ENCODE measurements at places on chromosomes 7 and 10.

DNA sequence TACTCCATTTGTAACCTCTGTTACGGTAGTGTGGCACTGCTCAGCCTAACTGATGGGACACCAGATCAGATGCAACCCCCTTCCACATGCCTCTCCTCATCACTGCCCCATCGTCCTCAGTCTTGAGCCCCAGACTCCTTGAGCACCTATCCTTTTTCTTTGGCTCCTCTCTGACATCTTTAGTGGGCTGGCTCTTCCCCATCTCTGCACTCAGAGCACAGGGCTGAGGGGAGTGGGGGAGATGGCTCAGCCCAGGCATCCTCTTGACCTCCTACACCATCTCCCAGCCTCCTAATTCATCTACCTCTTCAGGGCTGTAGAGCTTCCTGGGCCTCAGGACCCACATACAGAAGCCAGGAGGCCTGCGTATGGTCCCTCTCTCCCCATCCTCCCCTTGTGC is 1.5 kb upstream of the POLM start:
- DNase-seq, result no peak

DNA sequence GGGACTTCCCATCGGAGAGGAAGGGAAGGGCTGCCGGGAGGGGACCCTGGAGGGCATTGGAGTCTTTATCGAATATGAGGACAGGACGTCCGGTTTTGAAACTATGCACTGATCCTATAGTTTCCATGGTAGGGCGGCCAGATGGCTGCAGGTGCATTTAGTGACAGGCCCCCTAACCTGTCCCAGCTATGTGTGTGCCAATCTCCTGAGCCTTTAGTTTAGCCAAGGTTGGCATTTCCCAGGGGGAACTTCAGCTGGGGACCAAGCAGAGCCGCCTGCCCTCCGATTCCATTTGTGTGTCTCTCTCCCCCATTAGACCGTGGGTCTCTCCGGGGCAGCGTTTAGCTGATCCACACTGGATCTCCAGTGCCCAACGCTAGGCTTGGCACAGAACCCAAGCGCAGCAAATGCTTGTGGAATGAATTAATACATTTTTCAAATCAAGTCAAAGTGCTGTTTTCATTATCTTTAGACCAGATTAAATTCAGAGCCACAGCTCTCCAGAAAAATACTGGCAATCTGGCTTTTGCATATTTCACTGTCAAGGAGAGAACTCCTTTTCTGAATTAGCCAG is 19.9 kb downstream of the TMEM270 start:
- DNase-seq, result no peak

GRCh38 chr10:89785095-89785494 is 83.7 kb downstream of the KIF20B start:
- no peak for DNase-seq

GRCh38 chr7:138001529-138002095 is at the start of gene CREB3L2:
Gene CREB3L2, minus strand, starts transcription at chr7:138002086. Its CDS starts 381 bp downstream, at chr7:138001705.
- peak; percentile 59 for DNase-seq

DNA sequence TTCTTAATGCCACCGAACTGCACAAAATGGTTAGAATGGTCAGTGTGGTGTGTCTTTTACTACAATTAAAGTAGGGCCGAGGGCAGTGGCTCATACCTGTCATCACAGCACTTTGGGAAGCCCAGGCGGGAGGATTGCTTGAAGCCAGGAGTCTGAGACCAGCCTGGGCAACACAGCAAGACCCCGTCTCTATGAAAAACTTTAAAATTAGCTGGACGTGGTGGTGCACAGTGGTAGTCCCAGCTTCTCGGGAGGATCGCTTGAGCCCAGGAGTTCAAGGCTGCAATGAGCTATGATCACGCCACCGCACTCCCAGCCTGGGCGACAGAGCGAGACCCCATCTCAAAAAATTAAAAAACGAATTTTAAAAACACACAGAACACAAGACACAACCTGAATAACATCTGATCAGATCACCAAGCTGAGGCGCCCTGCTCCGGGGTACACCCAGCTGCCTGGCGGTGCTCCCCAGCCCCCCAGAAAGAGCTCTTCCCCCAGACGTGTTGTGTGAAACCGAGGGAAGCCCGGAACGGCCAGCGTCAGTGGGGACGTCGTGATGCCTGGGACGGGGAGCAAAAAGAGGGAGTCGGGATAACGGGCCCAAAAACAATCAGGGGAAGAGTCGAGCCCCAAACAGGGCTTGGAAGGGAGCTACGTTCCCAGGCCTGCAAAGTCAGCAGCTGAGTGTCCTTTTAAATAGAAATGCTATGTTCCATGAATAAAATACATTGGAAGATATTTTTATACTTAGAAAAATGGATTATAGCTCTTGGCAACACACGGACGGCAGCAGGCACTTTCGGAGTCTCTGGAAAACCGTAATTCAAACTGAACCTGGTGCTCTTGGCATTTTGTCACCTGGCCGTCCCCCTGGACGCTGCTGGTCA is 80.7 kb upstream of the PDGFA start:
- DNase-seq, result no peak

GRCh38 chr7:22378199-22378980 is 21.4 kb upstream of the RAPGEF5 start:
- DNase-seq, result no peak

DNA sequence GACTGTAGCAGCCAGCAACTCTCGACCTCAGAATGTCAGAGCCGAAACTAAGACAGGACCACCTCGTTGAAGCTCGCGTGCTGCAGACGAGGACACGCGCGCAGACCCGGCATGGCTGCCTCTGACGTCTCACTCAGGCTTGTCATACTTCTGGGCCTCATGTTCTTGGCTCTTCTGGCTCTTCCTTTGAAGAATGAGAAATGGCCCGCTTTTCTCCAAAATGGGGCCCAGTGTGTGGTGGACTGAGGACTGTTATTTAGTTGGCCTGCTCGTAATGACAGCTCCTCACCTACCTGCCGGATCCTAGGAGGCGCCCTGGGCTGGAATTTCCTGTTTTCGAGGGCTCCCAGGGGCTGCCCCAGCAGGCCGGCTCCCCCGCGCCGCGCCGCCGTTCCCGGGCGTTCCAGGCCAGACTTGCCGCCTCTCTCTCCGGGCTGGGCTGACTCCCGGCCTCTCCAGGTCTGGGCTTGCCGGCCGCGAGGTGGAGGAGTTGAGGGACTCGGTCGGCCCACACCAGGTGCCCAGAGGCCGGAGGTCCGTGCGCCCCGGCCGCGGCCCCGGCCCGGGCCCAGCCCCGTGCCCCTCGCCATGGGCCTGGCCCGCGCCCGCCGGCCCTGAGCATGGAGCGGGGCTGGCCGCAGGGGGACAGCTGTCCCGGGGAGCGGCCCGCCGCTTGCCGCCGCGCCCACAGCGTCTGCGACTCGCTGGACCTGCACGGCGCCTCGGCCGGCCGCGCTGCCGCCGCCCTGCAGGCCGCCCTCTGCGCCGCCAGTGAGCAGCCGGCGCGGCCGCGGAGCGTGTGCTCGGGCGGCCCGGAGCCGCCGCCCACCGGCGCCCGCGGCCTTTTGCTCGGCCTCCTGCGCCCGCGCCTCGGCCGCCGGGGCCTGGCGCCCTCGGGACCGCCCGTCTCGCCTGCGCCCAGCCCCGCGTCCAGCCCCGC is 28.1 kb downstream of the AGAP3 start:
- no peak for DNase-seq

GRCh38 chr10:4748491-4749270 is 77.3 kb upstream of the AKR1E2 start:
- DNase-seq, result no peak

DNA sequence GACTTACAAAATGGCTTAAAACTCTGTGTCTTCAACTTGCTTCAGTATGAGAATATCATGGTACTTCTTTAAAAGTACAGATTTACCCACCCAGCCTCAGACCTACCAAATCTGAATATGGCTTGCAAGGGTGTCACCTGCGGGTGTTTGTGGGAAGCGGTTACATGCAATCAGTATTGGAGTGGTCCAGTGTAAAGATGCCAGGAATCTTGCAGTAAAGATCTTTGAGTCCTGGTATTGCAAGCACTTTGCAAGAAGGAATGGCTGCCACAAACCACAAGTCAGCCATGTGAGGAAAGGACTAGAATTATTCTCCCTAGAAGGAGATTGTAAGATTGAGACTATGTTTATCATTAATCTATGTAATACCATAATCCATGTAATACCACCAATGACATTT is 115.1 kb downstream of the PON1 start:
- DNase-seq, result peak; percentile 71

DNA sequence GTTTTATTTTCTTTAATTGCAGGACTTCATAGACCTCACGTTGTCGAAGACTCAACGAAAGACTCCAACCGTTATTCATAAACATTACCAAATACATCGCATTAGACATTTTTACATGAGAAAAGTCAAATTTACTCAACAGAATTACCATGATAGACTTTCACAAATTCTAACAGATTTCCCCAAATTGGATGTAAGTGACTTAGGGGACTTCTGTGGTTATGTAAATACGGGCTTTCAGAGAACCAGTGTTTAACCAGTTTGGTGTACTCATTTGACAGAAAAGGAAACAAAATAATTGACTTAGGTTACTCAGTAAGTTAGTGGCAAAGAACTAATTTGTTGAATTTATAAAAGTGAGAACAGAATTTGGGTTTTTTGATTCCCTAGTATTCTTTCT is 4.2 kb downstream of the GTPBP4 start:
- no peak for DNase-seq

DNA sequence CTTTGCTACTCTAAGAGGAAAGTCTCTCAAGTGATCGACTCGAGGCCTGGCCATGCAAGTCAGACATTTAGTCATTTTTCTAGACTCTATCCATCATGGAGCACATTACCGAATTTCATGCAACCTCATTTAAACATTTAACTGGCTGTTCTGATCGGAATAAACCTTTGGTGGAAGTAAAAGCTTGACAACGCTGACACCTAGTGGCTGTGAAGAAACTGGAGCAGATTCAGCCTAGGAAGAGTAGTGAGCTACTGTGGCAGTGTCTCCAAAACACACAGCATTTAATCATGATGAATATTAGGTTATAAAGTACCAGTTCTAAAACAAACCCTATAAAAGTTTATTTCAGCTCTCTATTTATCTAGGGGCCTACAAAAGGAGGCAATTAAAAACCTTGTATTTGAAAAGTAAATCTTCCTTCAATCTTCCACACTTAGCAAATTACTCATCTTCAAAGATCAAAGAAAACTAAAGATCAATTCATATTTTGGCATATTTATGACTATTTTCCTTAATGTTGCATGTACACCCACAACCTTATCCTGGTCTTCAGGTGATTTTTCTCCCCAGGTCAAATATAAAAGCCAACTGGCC is 175.0 kb downstream of the CTNNA3 start:
- peak; percentile 33 for DNase-seq

DNA sequence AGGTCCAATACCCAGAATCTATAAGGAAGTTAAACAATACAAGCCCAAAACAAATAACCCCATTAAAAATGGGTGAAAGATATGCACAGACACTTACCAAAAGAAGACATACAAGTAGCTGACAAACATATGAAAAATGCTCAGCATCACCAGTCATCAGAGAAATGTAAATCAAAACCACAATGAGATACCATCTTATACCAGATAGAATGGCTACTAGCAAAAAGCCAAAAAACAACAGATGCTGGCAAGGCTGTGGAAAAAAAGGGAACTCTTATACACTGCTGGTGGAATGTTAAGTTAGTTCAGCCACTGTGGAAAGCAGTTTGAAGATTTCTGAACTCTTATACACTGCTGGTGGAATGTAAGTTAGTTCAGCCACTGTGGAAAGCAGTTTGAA is 331.1 kb downstream of the KIF20B start:
- peak; percentile 50 for DNase-seq

GRCh38 chr7:95481271-95482165 is 4.2 kb upstream of the ASB4 start:
- no peak for DNase-seq

DNA sequence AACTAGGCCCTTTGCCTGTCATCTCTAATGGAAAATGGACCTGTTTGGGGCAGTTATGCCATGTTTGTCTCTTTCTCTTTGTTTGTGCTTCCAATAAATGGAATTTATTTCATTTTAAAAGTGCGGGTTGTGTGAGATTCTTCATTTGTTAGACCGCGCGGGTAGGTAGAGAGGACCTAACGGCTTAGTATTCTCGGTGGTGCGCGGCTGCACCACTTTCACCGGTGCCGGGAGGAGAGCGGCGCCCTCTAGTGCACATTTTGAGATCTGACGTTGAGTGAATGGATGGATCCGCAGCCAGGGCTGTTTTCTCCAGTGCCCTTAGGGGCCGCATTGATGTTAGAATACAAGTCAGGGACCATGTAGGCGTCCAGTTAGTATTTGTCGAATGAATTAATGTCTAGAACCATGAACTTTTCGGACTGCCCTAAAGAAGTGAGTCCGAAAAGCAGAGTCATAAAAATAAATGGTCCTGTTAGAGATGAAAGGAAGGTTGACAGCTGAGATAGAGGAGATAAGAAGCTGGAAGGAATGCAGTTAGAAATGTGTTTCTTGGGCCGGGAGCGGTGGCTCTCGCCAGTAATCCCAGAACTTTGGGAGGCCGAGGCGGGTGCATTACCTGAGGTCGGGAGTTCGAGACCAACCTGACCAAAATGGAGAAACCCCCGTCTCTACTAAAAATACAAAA is 29.3 kb upstream of the GIMAP8 start:
- peak; percentile 40 for DNase-seq

GRCh38 chr10:29646238-29646902 is 11.6 kb upstream of the SVIL start:
- peak; percentile 68 for DNase-seq

- DNase-seq, result no peak
Observed at GRCh38 chr7:77473229-77474005, 57.3 kb upstream of the GSAP start.

GRCh38 chr10:119090968-119091367 is 10.4 kb upstream of the EIF3A start:
- DNase-seq, result peak; percentile 84

DNA sequence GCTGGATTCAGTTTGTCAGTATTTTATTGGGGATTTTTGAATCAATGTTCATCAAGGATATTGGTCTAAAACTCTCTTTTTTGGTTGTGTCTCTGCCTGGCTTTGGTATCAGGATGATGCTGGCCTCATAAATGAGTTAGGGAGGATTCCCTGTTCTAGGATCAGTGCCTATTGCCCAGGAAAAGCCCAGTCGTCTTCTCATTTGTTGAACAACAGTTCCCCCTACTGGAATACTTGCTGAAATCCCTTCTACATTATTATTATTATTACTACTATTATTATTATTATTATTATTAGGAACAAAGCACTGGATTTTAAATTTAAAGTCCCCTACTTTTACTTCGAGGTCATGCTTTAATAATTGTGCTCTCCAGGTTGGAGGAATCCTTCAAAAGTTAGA is 528.9 kb downstream of the MAGI2 start:
- DNase-seq, result peak; percentile 1

GRCh38 chr10:21159669-21160068 is 262.6 kb upstream of the NEBL start:
- no peak for DNase-seq

DNA sequence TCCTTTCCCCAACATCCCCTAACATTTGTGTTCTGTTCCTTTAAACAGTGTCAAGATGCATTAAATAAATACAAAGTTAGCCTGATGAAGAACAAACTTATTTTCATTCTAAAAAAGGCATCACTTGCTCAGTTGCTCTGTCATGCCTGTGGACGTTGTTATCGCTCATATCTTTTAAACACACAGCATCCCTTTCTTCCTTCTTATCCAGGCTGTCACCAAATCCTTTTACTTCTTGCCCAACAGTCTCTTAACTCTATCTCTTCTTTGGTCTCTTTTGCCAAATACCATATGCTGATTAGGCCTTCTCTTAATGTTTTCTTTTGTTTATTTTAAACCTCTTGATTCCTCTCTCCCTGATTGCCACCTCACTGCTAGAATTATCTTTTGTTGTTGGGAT is 43.9 kb downstream of the DKK1 start:
- DNase-seq, result peak; percentile 22
